ENCODE measurements at places on chromosomes 5 and 9.

GRCh38 chr9:91312717-91313325 is 48.9 kb downstream of the AUH start:
- no peak for DNase-seq

- DNase-seq = no peak
Observed at GRCh38 chr9:18743971-18744370, 270.0 kb downstream of the ADAMTSL1 start.

GRCh38 chr5:136677217-136677616 is 311.9 kb upstream of the TRPC7 start:
- DNase-seq = no peak

GRCh38 chr9:94746541-94747370 is 20.3 kb downstream of the AOPEP start:
- DNase-seq = no peak

DNA sequence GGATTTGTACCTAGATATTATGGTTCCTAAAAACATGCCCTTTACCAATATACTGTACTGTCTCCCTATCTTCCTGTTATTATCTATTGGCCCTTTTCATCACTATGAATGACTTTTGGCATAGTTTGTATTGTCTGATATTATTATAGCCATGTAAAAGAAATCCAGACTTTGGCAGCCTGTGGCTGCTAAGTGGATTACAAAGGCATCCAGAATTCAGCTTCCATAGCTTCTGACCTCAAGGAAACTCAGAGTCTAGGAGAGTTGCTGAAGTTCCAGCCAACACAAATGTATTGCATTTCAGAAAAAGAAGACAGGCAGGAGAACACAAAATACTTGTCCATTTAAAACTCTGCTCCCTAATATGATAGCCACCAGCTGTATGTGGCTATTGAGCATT is 319.2 kb upstream of the MPDZ start:
- no peak for DNase-seq

GRCh38 chr5:131541071-131541470 is 94.0 kb downstream of the RAPGEF6 start:
- no peak for DNase-seq

DNA sequence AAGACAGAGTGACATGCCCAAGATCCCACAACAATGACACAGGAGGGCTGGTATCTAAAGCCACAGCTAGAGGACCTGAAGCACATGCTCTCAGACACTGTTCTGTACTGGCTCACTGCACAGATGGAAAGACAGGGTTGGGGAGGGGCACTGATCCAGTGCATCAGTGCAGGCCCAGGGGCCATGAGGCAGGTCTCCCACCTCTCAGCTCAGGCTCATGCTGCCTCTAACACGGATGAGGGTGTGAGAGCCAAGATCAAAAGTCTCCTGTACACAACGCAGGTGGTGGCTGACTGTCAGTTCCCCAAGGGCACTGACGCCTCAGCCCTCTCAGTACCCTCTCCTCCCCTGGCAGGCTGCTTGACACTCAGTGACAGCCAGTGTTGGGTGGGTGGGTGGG is 10.9 kb downstream of the RAPGEF1 start:
- DNase-seq = peak; percentile 38

- no peak for DNase-seq
Observed at GRCh38 chr9:3793971-3794383, 268.2 kb upstream of the RFX3 start.

- DNase-seq = no peak
Observed at GRCh38 chr5:132826424-132827082, 3.9 kb downstream of the SHROOM1 start.

GRCh38 chr5:2524620-2525019 is 226.9 kb downstream of the IRX2 start:
- DNase-seq = no peak

- DNase-seq = no peak
Observed at GRCh38 chr9:3088219-3088618, 244.3 kb upstream of the PUM3 start.

GRCh38 chr5:167678481-167678880 is 613.0 kb upstream of the WWC1 start:
- no peak for DNase-seq

- DNase-seq = no peak
Observed at GRCh38 chr5:91053741-91054025, 329.4 kb downstream of the ARRDC3 start.

- no peak for DNase-seq
Observed at GRCh38 chr9:100105861-100106260, 6.8 kb downstream of the INVS start.

DNA sequence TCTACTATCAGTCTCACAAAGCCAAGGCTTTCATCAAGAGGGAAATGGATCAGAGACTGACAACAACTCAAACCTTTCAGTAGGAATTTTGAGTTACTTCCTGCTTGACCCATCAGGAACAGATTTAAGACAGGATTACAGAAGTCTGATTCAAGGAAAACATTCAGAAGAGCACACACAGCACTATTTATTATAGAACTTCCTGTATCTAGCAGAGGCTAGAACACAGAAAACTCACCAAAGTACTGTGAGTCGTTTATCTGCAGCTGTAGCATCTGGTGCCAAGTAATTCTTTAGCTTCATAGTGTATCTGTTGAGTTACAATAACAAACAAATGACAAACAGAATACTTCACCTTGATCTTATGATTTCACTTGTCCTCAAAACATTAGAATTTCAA is 13.8 kb downstream of the LEAP2 start:
- DNase-seq = no peak

DNA sequence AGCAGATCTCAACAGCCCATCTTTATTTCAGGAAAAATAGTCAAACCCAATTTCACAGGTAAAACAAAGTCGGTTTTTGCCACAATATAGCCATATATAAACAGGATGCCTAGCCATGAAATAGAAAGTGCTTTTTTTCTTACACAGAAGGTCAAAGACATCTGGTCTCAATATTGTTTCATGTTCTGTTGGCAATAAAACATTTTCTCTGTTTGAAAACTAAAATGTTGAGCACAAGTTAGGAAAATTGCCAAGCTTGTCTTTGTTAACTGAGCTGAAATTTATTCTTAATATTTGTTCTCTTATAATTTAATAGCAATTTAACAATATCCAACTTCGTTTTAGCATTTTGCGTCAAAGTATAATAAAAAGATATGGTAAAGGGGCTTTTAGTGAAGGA is 673.4 kb downstream of the DTWD2 start:
- DNase-seq = no peak

- DNase-seq = no peak
Observed at GRCh38 chr5:56873056-56873455, 36.3 kb upstream of the SETD9 start.

DNA sequence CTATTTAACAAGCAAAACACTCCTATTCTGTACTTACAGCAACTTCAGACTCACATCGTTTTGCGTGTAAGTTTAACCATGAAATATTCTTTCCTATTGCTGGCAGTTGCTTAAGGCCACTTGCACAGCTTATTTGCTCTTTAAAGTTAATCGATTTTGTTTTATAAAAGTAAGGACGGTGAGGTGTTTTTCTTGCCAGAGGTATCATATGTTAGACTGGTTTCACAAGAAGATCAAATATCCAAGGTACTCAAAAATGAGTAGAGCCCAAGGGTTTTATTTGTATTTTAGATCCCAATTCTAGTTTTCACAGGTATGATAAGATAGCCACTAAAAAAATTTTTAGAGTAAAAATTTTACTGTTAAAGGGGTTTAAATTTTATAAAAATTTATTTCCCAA is 16.2 kb downstream of the CLINT1 start:
- no peak for DNase-seq

DNA sequence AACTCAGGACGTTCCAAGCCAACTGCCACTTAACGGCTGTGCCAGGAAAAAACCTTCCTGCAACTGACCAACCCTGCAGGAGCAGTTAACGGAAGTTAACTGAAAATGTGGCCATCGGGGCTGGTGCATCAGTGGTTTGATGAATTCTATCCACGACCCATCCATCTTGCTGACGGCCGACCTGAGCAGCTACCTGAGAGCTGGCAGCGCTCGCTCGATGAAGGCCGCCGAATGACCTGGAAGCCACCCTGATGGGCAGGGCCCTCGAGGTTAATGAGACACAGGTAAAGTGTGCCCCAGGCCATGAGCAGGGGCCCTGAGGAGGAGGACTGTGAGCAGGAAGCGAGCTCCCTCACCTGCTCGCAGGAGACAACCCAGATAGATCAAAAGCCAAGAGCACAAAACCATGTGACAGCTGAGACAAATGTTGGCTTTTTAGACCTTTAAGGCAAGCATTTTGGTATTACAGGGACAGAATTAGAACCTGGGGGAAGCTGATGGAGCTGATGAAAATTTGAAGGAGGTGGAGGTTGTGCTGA is 35.3 kb upstream of the FLT4 start:
- DNase-seq = no peak

GRCh38 chr5:157570531-157571200 is 4.9 kb downstream of the ADAM19 start:
- DNase-seq = no peak

- no peak for DNase-seq
Observed at GRCh38 chr9:37989701-37990100, 79.3 kb downstream of the SHB start.

DNA sequence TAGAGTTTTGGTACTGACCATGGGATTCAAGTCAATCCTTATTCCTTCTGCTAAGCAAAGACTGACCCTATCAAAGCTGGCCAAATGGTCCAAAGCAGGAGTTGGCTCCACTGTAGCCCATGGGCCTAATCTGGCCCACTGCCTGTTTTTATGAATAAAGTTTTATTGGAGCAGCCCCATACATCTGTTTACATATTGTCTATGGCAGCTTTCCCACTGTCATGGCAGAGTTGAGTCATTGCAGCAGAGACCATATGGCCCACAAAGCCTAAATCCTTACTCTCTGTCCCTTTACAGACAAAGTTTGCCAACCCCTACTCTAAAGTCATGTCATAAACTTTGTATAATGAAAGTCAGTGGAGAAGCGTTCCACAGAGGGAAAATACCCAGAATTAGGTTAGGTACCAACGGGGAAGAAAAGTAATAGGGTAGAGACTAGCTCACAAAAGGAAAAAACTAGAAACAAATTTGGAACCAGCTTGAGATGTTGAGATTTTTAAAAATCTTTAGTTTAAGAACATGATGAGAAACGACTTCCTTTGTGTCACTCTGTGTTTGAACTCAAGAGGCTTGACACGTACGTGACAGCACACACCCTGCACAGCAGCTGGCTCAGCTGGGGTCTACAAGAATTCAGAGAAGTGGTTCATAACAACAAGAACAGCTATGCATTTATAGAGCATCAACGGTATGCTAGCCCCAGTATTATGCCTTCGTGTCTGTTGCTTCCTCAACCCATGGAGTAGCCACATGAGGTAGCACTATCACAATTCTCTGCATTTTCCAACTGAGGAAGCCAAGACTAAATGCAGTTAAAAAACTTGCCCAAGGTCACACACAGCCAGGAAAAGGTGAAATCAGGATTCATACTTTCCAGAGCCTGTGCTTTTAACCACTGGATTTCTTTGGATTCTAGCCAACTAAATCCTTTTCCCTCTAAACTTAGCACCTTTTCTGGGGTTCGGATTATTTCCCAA is 198.9 kb upstream of the WWC1 start:
- no peak for DNase-seq

GRCh38 chr9:126838055-126838811 is 22.2 kb upstream of the ZBTB34 start:
- DNase-seq = no peak

GRCh38 chr5:122144236-122144635 is 14.9 kb downstream of the ZNF474 start:
- DNase-seq = no peak

GRCh38 chr9:77954013-77954665 is 77.5 kb downstream of the GNAQ start:
- no peak for DNase-seq

DNA sequence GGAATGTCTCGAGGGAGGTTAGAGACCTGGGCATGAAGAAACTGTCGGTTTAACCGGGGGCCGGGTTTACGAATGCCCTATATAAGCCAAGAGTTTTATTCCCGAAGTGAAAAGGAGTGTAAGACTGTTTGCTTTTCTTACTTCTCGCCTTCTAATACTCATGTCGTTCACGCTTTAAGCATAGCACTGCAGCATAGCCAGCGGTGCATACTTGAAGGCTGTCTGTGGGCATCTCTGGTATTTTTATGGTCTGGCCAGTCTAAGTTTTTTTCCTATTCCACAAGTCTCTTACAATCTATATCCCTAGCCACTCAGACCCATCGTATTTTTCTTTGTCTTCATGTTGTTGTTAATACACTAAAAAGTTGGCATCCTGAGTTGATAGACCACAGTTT is 1.2 kb downstream of the UHRF2 start:
- no peak for DNase-seq

DNA sequence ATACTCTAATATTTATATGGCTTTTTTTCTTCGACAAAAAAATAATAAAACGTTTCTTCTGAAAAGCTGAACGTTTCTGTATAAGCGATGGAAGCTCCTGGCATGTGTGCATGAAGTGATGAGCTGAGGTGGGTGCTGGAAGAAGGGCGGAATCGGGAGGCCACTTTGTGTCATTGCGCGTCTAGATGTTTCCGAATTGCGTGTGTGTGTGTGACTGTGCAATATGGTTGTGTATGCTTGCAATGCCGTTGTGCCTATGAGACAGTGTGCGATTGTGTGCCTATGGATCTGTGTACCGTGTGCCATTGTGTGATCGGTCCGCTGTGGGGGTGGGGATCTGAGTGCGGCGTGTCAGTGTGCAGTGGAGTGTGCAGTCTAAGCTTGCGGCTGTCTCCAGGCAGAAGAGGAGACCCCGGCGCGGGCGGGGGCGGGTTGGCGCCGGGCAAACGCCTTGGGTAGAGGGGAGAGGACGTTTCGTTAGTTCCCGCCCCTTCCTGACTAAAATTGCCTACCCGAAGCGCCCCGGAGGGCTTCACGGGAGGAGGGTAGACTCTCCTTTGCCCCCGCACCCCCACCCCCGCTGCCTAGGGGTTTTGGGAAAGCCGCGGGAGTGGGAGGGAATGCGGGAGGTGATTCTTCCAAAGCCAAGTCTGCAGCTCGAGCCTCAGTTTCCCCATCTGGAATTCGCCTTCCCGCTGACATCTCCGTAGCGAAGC is 24.2 kb downstream of the PCDHGC5 start:
- DNase-seq = no peak

DNA sequence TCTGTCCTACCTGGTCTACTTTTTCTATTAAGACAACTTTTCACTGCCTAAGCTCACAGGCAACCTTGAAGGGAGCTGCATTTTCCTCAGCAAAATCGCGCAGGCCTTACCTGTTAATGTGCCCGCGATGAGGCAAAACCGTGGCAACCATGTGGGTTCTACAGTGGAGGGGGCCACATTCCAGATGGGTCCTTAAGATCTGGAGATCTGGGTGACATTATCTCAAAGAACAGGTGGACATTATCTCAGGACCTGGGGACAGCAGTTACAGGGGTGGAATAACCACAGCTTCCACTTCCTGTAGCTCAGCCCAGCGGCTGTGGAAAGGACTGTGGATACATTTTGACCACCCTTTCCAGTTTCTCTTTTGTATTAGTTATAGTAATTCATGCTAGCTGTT is 112.8 kb upstream of the PTCH1 start:
- no peak for DNase-seq
